IMR-90 (cell line): ENCODE measurements at places on chromosomes 6 and 20.

- no peaks in the 10 kb centered on the region for H3K27me3 ChIP-seq
- H3K36me3 ChIP-seq: no peaks in the 10 kb centered on the region
- H3K27ac ChIP-seq: no peak overlapping the region
- peak; percentile 31 for DNase-seq
- no peaks in the 10 kb centered on the region; the same call in 1 of the 2 replicates for H3K4me1 ChIP-seq
Measured at GRCh38 chr6:113980937-113981554, 10.1 kb upstream of the HDAC2 start.

- no peak overlapping the region for H3K27ac ChIP-seq
- no peak overlapping the region for H3K4me3 ChIP-seq
- no peaks in the 10 kb centered on the region for H3K36me3 ChIP-seq
- peaks cover 9% of the 10 kb centered on the region for H3K4me1 ChIP-seq
- DNase-seq: peak; percentile 72
- H3K27me3 ChIP-seq: no peaks in the 10 kb centered on the region; the same call in 1 of the 2 replicates
Measured at GRCh38 chr6:150250826-150251225, 108.0 kb downstream of the PPP1R14C start.

DNA sequence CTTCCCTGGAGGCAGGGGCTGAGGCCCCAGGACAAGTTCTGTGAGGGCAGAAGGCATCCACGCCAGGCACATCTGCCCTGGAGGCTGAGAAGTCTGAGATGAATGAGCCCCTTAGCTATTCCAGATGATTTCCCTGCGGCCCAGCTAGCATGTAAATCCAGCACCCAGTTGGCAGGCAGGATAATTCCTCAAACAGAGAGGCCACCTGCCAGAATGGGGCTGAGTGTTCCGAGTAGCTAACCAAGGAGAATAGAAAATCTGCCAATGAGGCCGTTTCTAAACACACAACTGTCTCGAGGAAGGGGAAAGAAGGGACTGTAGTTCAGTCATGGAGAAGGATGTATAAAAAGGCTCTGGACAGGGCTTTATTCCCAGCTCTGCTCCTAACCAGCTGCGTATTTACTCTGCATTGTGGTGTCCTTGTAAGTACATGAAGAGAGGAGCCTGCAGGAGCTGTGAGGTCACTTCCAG is 211.4 kb upstream of the CDYL start:
- no peaks in the 10 kb centered on the region for H3K36me3 ChIP-seq
- no peak overlapping the region for H3K4me3 ChIP-seq
- no peak for DNase-seq

GRCh38 chr20:33076662-33077372 is 2.6 kb upstream of the BPIFB4 start:
- peaks cover 11% of the 10 kb centered on the region for H3K27me3 ChIP-seq
- H3K27ac ChIP-seq: no peak overlapping the region
- H3K4me1 ChIP-seq: no peaks in the 10 kb centered on the region

DNA sequence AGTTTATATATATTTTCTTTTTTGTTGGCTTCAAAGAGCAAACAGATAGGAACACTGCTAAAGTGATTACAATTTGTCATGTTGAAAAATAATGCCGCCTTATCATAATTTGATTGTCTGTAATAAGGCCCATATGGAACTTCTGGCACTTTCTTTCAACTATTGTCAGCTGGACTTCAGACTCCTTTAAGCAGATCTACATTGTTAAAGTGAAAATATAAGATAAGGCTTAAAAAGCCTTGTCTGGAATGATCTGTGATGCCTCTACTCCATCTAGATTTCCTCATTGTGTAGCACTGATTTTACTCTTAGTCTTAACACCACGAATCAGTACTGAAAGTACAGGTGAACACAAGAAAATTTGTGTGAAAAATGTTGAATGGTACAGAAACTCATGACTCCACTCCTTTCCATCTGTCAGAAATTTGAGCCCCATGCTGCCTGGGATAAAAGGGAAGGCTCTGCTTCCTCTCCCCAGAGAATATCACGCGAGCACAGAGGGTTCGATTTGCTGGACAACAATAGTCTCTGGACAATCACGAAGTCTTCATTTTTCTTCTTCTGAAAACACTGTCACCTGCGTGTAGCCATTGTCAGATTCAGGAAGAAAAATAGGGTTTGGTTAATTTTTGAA is 56.0 kb downstream of the BCAS1 start:
- H3K4me3 ChIP-seq: no peak overlapping the region
- H3K27me3 ChIP-seq: no peaks in the 10 kb centered on the region
- no peaks in the 10 kb centered on the region for H3K4me1 ChIP-seq
- no peak overlapping the region for H3K27ac ChIP-seq
- DNase-seq: no peak

- no peak for DNase-seq
- no peaks in the 10 kb centered on the region for H3K27me3 ChIP-seq
- no peaks in the 10 kb centered on the region for H3K4me1 ChIP-seq
- no peaks in the 10 kb centered on the region for H3K36me3 ChIP-seq
Measured at GRCh38 chr20:33145521-33145920, 22.4 kb upstream of the BPIFA2 start.

DNA sequence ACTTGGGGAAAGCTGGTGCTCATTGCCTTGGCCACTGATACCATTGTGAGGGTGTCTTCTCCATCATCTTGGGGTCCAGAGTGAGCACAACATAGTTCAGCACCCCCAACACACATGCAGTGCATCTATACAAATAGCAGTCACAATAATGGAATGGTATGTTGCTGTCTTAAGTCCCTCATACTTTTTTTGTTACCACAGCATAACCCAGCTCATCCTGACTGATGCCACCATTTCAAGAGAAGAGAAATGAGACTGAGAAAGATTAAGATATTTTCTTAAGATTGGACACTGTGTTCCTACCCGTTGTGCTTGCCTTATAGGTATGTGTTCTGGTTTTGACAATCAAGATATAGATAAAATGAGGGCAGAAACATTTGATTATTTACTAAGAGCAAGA is 15.6 kb downstream of the CST4 start:
- no peaks in the 10 kb centered on the region for H3K4me1 ChIP-seq
- H3K27ac ChIP-seq: no peak overlapping the region
- H3K4me3 ChIP-seq: no peak overlapping the region
- H3K36me3 ChIP-seq: no peaks in the 10 kb centered on the region

DNA sequence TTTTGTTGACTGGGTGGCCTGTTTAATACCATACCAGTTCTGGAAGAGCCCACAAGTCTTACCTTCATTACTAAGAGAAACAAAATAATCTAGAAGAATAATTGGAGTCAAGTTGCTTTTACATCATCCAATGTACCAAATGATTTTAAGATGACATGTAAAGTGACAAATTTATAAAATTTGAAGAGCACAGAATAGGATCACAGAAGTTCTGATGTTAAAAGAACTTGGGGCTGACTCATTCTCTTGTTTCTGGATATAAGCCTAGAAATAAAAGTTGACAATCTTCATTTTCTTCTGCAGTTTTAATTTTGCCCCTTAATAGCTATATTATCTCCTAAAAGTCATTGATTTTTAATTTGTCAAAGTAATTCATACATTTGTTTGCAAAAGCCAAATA is 317.5 kb upstream of the MARCKS start:
- H3K27ac ChIP-seq: no peak overlapping the region
- peak; percentile 17 for DNase-seq
- peaks cover 5% of the 10 kb centered on the region; the same call in 1 of the 2 replicates for H3K4me1 ChIP-seq
- no peaks in the 10 kb centered on the region for H3K27me3 ChIP-seq
- H3K36me3 ChIP-seq: no peaks in the 10 kb centered on the region
- no peak overlapping the region for H3K4me3 ChIP-seq

GRCh38 chr6:80437221-80437620 is 330.8 kb downstream of the BCKDHB start:
- H3K36me3 ChIP-seq: no peaks in the 10 kb centered on the region
- peak; percentile 38 for DNase-seq
- H3K4me1 ChIP-seq: peaks cover 13% of the 10 kb centered on the region
- H3K4me3 ChIP-seq: no peak overlapping the region

GRCh38 chr6:48743738-48744137 is 632.7 kb upstream of the PTCHD4 start:
- DNase-seq: peak; percentile 29
- no peaks in the 10 kb centered on the region for H3K27me3 ChIP-seq
- no peaks in the 10 kb centered on the region for H3K36me3 ChIP-seq
- H3K27ac ChIP-seq: no peak overlapping the region
- peaks cover 2% of the 10 kb centered on the region for H3K4me1 ChIP-seq

DNA sequence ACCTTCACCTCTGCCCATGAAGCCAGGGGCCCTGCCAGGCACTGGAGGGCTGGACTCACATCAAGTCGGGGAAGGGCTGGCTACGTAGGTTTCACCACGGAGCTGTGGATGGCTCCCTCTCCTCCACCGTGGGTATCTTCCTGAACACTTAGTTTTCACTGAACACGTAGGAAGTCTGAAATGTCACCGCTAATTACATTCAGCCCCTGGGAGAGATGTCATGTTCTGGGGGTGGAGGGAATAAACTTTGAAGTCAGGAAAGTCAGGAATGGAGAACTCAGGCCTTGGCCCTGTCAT is 6.5 kb downstream of the LHFPL5 start:
- no peaks in the 10 kb centered on the region for H3K36me3 ChIP-seq
- no peaks in the 10 kb centered on the region for H3K4me1 ChIP-seq
- no peak overlapping the region for H3K27ac ChIP-seq
- H3K27me3 ChIP-seq: peaks cover 1% of the 10 kb centered on the region; the same call in 1 of the 2 replicates

- no peak overlapping the region for H3K27ac ChIP-seq
- H3K4me1 ChIP-seq: 0 out of 2 replicates have a peak, but pooled peaks cover 1% of the 10 kb centered on the region
- no peaks in the 10 kb centered on the region for H3K36me3 ChIP-seq
- H3K27me3 ChIP-seq: no peaks in the 10 kb centered on the region
- H3K4me3 ChIP-seq: no peak overlapping the region
Measured at GRCh38 chr6:151502499-151502898, 8.7 kb downstream of the CCDC170 start.

GRCh38 chr6:163985710-163986109 is 571.2 kb downstream of the QKI start:
- H3K36me3 ChIP-seq: no peaks in the 10 kb centered on the region
- no peak overlapping the region for H3K4me3 ChIP-seq
- H3K27me3 ChIP-seq: no peaks in the 10 kb centered on the region
- H3K4me1 ChIP-seq: peaks cover 5% of the 10 kb centered on the region; the same call in 1 of the 2 replicates
- DNase-seq: peak; percentile 5
- H3K27ac ChIP-seq: no peak overlapping the region

DNA sequence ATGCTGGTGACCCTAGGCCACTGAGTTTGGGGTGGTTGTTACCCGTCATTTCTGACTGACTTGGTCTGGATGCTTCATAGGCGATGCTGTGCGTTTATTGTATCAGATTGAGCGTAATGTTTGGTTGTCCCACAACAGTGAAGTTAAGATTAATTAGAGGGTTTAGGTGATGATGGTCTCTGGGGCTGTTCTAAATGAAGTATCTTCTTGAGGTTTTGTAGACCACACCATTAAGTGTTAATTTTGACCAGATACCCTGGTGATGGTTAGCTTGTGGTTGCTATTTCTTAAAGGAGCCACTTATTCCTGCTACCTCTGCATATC is 132.8 kb downstream of the ARID1B start:
- no peak for DNase-seq
- peaks cover 2% of the 10 kb centered on the region for H3K4me1 ChIP-seq
- no peak overlapping the region for H3K4me3 ChIP-seq
- no peak overlapping the region for H3K27ac ChIP-seq
- no peaks in the 10 kb centered on the region for H3K27me3 ChIP-seq

DNA sequence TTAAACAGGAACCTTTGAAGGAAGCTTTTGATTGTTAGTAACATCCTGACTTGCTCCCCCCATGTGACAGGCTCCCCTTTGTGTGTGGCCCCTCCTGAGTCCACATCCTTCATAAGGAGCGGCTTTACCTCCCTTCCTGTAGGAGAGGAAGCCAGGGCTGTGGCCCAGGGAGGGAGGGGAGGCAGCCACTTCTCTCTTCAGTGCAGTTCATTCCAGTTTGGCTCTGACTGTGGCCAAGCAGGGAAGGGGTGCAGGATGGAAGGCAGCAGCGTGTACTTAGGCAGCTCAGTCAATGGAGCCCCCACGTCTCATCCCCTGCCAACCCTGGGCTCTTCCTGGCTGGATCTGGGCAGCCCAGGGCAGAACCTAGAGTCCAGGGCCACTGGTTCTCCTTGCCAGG is 295.2 kb downstream of the QKI start:
- H3K27ac ChIP-seq: no peak overlapping the region
- H3K27me3 ChIP-seq: peaks cover 4% of the 10 kb centered on the region
- DNase-seq: no peak
- H3K36me3 ChIP-seq: no peaks in the 10 kb centered on the region

GRCh38 chr20:21500599-21500998 is 13.3 kb downstream of the NKX2-2 start:
- H3K27ac ChIP-seq: no peak overlapping the region
- H3K4me3 ChIP-seq: no peak overlapping the region
- H3K4me1 ChIP-seq: no peaks in the 10 kb centered on the region
- peaks cover 33% of the 10 kb centered on the region for H3K27me3 ChIP-seq

GRCh38 chr6:106060167-106060566 is 26.0 kb upstream of the PRDM1 start:
- H3K4me3 ChIP-seq: no peak overlapping the region
- no peaks in the 10 kb centered on the region for H3K36me3 ChIP-seq
- no peaks in the 10 kb centered on the region for H3K27me3 ChIP-seq

DNA sequence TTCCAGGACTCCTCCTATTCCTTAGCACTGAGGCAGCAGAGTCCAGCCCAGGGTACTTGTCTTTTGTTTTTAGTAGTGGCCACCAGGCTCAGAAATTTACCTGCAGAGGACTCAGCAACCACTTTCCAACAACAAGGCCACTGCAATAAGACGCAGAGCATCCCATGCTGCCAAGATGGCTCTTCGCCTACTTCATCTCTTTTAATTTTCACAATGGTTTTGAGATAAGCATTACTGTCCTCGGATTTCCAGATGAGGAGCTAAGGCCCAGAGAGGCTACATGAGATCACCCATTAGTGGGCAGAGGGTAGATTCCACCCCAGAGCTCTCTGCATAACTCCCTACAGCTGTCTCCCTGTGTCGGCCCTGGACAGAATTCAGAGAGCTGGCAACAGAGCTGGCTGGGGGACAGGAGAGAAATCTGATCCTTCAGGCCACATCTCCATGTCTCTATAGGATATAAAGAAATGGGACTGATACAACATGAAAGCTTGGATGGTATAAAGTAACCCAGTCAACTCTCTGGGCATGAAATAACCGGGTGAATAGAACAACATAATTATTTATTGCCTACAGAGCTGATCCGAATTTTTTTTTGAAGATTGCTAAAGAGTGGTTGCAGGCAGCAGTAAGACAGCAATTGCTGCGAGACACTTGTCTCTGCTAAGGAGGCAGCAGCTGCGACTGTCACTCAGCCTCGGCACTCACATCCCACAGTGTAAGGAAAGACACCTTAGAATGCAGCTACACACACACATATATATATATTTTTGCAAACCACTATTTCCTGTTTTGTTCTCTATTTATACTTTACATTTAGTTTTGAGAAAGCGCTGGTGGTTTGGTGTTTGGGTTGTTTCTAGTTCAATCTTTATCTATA is 37.2 kb downstream of the SCML4 start:
- H3K4me3 ChIP-seq: no peak overlapping the region
- H3K27ac ChIP-seq: no peak overlapping the region
- H3K27me3 ChIP-seq: peaks cover 30% of the 10 kb centered on the region
- no peaks in the 10 kb centered on the region for H3K36me3 ChIP-seq

DNA sequence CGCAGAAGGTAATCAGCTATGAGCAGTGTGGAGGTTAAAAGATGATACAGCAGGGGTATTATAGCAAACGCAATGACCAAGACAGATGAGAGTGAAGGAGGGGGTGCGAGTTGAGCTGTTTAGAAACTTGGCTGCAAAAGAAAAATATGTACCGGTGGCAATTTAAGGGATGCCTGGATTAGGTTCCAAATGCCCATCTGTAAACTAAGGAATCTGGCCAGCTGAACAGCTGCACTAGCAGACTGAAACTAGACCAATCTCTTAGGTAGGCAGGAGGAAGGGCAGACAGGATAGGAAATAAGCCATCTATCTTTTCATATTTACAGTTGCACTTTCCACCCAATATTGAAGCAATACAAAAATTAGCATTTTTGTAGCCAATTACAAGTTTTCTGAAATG is 407.6 kb downstream of the HTR1B start:
- H3K4me1 ChIP-seq: 0 out of 2 replicates have a peak, but pooled peaks cover 2% of the 10 kb centered on the region
- DNase-seq: no peak
- no peaks in the 10 kb centered on the region for H3K27me3 ChIP-seq
- H3K4me3 ChIP-seq: no peak overlapping the region
